HT-29 (cell line): ENCODE measurements at places on chromosomes 16 and 17.

DNA sequence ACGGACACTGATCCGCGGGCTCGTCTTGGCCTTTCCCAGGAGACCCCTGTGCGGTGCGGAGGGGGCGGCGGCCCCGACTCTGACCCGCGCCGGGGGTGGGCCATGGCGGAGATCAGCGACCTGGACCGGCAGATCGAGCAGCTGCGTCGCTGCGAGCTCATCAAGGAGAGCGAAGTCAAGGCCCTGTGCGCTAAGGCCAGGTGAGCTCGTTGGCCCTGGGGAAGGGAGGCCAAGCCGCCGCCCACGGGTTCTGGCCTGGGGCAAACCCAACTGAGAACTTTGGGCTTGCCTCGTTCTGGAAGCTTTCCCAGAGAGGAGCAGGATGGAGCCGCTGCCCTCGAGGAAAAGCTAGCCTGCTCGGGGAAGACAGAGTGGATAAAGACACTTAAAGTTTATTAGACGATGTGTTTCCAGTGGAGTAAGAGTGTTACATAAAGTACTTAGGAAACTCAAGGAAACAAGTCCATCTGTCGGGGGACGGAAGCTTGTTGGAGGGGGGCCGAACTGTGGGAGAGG, 540 bp downstream of the PPP4C start:
- no peak for DNase-seq

DNA sequence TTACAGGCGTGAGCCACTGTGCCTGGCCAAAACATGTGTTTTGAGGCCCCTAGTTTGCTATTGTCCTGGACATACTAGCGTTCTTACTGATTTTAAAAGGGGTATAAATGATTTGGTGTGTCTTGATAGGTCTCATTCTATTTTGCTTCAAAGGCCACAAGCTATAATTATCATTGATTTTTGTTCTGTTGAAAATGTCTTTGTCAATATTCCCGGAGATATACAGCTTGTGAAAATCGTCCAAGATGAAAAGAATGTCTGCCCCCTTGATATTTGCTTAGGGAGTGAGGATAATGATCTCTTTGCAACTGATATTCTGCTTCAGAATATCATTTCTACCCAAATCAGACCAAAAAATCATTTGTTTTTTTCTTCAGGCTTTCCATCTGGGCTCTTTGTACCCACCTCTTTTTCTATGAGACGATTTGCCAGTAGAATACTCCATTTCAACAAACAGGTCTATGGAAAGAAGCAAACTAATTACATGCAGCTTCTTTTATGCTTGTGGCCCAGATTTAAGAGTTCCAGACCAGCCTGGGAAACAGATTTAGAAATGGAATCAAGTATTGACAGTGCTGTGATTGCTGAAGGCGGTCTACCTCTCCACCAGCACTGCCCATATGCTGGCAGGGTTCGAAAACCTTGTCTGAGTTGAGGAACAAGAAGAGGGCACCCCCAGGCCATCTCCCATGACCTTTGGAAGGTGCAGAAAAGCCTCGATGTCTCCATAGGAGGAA, 14.1 kb upstream of the ST6GALNAC1 start:
- no peak for DNase-seq

- no peak for DNase-seq
These were observed 34.1 kb downstream of the GRB2 start for GRCh38 chr17:75371339-75371738.

GRCh38 chr17:29069526-29070041, 26.6 kb downstream of the PIPOX start:
- DNase-seq, result peak; percentile 19

- no peak for DNase-seq
These were observed 180.6 kb downstream of the CYB561 start for GRCh38 chr17:63265526-63265925.

- no peak for DNase-seq
These were observed 265.6 kb upstream of the GOT2 start for GRCh38 chr16:58999762-59000161.

DNA sequence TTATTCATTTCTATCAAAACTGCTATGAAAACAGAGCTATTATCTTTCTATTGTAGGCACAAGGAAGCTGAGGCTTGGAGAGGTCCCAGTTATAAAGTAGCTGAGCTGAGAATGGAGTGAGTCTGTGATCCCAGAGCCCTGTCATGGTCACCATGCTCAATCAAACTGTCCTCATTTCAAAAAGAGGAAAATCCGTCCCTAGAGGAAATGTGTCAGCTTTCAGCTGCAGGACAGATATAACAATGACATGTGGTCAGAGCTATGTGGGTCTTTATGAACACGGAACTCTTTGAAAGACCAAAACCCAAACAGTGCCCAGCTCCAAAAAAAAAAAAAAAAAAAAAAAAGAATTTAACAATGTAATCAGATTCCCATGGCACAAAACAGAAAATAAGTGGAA, 266.1 kb downstream of the XYLT1 start:
- no peak for DNase-seq

DNA sequence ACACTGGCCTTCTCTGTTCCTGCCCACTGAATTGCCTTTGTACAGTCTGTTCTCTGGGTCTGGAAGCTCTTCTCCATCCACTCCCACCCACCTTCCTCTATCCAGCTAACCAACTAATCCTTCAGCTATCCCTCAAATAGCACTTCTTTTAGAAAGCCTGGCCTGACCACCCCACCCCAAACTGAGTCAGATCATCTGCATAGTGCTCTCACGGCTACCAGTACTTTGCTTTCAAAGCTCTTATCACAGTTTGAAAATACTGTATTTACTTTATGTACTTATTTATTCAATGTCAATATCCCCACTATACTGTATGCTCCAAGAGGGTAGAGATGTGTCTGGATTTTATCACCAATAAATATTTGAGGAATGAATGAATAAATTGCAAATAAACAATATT, 4.5 kb upstream of the CLDN7 start:
- DNase-seq, result no peak

DNA sequence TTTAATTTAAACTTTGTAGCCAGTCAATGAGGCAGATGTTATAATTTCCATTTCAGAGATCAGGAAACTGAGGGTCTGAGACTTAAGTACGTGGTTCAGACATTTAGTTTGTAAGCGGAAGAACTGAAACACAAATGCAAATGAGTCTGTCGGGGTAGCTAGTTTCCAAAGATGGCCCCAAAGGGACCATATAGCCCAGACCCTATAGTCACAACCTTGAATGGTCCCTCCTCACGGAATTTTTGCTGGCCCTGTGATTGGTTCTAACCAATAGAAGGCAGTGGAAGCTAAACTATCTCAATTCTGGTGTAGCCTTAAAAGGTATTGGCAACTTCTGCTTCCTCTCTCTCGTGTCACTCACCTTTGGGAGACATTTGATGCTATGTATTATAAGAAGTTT, 7.5 kb upstream of the BCO1 start:
- DNase-seq, result no peak

GRCh38 chr16:12265108-12265507, 288.6 kb downstream of the SNX29 start:
- DNase-seq, result no peak

- DNase-seq, result no peak
These were observed 21.4 kb downstream of the ZC3H18 start for GRCh38 chr16:88591577-88592021.

DNA sequence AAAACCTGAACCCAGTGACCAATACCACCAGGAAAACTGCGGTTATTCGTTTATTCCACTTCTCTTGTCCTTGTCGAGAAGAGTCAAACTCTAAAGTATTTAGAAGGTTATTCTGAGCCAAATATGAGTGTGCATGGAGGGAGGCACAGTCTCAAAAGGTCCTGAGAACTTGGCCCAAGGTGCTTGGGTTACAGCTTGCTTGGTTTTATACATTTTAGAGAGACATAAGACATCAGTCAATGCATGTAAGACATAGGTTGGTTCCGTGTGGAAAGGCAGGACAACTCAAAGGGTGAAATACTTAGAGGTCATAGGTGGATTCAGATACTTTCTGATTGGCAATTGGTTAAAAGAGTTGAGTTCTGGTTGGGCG, 681 bp upstream of the TRAP1 start:
- DNase-seq, result no peak

DNA sequence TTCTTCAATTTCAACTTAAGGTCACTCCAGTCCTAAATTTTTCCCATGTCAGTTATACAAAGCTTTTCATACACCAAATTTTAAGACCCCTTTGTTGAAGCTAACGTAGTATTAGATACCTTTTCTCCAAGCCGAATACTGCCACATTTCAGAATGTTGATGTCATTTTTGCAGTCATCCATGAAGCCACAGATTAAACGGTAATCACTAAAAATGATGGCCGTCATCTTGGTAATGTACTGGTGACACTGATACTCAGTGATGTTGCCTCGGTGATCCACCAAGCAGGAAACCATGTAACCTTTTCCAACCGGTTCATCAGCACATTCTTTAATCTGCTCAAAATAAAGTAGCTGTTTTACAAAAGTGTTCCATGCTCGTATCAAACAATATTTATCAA, 82.1 kb upstream of the CLEC18B start:
- no peak for DNase-seq

GRCh38 chr17:7213895-7214299, 5.7 kb downstream of the DLG4 start:
- DNase-seq, result peak; percentile 67

DNA sequence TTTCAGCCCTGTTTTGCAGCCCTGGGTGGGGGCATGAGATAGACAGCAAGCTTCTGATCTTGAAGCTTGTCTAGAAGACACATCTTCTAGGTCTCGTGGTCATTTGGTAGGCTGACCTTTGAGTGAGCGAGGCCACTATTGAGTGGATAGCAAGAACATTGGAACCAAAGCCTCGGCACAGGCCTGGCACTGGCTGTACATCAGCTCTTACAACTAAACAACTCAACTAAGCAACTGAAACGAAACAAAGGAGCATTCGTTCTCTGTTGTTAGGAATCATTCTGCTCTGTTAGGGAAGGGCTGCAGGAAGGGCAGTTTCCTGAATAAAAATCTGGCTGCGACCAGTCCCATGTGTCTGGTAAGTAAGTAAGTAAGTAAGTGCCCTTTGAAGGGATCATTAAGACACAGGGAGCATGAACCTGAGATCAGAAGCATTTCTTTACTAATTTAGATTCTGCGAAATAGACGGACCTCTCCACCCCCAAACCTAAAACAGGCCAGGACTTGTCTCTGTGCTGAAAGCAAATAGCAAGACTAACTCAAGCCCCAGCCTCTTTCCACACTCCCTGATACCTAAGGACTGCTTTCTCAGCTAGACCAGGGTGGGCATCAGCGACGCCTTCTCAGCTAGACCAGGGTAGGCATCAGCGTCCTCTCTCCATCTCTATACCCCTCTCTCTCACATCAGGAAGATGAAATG, 22.7 kb downstream of the CYB561 start:
- no peak for DNase-seq

DNA sequence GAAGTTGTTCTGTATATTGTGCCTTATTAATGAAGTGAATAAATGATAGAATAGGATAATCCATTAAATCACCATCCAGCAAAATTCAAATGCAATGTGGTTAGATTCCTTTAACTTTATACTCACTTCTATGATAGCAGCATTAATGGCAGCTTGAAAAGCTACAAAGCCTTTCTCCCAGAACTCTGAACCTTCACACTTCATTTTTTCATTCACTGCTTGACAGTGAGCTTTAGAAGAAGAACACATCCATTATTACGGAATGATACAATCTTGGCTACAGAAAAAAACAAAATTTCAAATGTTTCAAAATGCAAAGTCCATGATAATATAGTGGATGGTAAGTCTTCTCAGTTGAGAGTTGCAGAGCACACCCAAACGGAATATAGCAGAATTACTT, 16.4 kb downstream of the ABCA9 start:
- no peak for DNase-seq

DNA sequence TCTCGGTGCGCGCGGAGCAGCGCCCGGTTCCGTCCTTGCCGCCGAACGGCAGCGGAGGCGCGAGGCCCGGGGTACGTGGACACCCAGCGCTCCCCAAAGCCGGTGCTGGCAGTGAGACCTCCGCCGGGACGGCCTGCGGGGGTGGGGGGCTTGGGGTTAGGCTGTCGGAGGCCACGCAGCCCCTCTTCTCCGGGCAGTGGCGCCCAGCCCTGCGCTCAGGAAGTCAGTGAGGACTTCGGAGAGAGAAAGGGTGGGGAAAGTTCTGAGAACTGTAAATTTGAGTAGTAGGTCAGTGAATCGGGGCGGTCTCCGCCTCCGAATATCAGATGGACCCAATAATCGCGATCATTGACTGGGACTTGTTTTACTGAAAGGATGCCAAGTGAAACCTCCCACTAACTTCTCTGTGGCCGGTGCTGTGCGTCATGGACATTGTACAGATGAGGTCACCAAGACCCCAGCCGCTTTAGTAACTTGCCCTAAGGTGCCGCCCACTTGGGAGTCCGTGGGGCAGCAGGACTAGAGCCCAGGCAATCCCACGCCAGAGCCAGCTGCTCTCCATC, 468 bp downstream of the IL4R start:
- DNase-seq, result peak; percentile 52

GRCh38 chr17:3695723-3696411, at the start of gene P2RX5:
Gene P2RX5, minus strand, starts transcription at chr17:3696155. Its CDS starts 150 bp downstream, at chr17:3696005.
- DNase-seq, result no peak

GRCh38 chr17:37147301-37147812, 198.6 kb downstream of the AATF start:
- DNase-seq, result peak; percentile 37

- no peak for DNase-seq
These were observed 116.6 kb downstream of the PRKCB start for GRCh38 chr16:23952128-23952970.

DNA sequence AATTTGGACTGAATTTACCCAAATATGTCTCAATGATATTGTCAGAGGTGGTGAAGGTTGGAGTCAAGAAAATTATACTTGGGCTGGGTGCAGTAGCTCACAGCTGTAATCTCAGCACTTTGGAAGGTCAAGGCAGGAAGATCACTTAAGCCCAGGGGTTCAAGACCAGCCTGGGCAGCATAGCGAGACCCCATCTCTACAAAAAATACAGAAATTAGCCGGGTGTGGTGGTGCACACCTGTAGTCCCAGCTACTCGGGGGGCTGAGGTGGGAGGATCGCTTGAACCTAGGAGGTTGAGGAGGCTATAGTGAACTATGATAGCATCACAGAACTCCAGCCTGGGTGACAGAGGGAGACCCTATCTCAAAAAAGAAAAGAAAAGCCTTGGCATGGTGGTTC, 40.9 kb downstream of the LAT start:
- no peak for DNase-seq

GRCh38 chr17:27573548-27573947, 57.4 kb upstream of the LGALS9 start:
- no peak for DNase-seq

DNA sequence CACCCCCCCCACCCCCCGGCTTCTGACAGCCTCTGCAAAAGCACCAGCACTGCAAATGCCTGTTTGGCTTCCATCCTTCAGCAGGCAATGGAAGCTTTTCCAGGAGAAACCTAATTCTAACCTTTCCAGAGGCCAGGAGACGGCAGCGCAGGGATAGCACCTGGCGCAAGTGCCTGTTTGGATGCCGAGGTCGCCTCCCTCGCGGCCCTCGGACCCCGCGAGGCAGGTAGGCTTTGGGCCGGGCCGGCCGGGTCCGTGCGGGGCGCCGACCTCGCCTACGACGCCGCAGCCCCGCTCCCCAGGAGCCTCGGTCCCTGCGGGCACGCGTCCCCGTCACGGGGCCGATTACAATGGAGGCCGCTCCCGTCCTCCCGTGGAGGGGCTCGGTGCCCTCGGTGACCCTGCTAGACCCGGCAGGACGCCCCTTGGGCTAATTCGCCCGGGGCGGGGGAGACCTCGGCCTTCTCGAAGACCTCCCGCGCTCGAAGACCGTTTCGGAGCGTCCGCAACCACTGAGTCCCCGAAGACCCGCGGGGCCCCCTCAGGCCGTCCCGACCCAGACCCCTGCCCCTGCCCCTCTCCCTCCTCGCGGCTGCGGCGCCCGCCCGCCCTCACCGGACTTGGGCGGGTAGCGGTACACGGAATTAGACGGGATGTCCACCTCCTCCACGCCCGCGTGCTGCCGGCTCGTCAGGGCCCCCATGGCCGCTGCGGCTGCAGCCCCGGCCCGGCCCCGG, 587 bp downstream of the RNF157 start:
- no peak for DNase-seq
